T follicular helper cell (primary cell): ENCODE measurements at places on chromosomes 4 and X.

GRCh38 chr4:56618734-56619133 is 62.4 kb downstream of the HOPX start:
- no peak for DNase-seq

DNA sequence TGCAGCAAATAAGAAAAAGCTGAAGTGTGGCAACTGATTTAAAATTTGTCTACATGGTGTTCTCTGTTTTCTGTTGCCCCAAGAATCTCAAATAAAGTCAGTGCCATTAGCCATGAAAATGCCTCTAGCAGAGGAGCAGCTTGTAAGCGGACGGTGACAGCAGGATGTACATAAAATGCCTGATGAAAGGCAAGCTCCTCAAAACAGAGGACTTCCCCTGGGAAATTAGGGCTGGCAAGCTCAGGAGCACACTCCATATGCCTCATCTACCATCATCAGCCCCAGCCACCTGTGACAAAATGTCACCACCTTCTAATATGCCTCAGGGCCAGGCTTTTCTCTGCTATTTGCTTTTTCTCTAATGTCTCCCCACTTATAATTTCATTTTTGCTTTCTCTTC is 54.5 kb downstream of the ASB9 start:
- no peak for DNase-seq

- no peak for DNase-seq
These were observed 48.8 kb upstream of the GALNT7 start for GRCh38 chr4:173119818-173120217.

GRCh38 chr4:114537352-114537751 is 61.3 kb upstream of the UGT8 start:
- DNase-seq = no peak

DNA sequence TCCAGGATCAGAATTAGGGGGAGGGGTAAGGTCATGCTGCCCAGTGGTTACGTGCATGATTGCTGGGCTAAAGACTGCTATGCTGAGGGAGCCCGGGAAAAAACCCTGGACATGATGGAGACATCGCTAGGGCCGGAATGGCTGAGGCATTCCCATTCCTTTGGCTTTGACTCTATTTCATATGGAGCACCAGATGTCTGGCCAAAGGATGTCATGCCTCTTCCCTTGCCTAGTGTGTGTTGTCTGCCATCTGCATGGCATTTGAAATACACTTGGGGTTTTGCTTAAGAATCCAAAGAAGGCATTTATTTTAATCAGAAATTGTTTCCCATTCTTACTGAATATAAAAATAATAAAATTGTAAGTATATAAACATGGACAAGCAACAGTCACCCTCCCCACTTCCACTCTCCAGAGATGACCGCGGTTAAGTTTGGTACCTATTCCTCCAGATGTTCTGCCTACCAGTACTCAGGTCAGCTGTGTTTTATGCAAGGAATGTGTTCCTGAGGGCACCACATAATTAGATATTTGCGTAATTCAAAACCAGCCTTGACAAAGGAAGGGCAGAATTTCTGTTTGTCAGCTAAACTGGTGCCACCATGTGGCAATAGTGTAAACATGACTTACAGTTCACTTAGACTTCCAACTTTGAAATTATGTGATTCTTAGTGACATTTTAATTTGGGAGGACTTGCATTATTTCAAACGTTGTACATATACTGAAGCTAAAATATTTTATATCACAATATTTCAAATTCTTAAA is 105.9 kb downstream of the CT47B1 start:
- no peak for DNase-seq

DNA sequence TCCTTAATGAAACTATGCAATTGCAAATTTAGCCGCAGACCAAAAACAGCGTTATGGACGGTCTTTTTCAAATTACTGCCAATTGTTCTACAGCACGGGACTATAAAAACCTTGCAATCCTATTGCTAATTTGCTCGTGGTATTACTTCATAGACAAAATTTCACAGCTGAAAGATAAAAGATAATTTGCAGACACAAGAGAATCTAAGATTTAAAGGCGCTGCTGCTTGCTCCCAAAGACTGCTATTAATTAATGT is 1.4 kb upstream of the CAMK2D start:
- no peak for DNase-seq

DNA sequence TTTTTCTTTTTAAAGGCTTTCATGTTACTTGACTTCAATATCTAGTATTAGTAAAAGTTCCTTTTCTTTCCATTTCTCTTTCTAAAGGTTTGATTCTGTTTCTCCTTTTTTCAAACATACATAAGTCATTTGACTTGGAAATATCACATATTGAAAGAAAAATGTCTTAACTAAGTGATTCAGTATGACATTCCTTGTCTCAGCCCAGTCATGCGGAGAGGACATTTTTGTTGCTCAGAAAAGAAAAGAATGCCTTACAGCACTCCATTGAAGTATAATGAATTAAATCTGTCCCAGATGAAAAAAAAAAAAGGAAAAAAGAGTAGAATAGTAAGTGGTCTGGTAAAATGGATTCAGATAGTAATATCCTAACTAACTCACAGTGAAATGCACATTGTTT is 466.1 kb downstream of the ADGRL3 start:
- DNase-seq = no peak

- DNase-seq = no peak
These were observed 408.2 kb upstream of the NR3C2 start for GRCh38 chr4:148850257-148850995.

DNA sequence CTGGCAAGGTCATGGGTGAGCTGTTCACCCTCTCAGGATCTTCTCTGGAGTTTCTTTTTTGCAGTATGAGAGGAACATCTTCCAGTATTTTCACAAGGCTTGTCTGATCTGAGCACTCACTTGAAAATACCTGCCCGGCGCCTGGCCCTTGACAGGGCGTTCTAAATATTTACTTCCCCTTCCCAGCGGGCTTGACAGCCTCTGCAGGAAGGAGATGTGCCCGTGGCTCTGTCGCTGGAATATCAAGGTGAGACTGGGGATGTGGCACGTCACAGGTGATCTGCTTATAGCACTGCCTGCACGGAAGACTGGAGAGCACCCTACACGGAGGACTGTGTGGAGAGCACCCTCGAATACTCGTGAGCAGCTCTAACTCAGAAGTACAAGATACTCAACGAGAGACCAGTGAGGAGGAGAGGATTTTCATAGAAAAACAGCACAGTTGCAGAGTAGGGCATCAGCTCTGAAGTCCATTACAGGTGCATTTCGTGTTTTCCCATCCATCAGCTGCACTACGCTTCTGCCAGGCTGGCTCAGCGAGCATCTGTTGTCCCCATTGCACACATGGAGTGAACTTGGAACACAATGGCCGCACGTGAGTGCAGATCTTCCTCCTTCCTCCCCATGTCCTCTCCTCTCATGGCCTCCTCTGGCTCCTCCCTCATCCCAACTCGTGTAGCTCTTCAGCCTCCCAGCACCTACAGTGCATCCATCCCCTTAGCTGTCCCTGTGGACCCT is 32.1 kb downstream of the ZBTB49 start:
- DNase-seq = no peak

DNA sequence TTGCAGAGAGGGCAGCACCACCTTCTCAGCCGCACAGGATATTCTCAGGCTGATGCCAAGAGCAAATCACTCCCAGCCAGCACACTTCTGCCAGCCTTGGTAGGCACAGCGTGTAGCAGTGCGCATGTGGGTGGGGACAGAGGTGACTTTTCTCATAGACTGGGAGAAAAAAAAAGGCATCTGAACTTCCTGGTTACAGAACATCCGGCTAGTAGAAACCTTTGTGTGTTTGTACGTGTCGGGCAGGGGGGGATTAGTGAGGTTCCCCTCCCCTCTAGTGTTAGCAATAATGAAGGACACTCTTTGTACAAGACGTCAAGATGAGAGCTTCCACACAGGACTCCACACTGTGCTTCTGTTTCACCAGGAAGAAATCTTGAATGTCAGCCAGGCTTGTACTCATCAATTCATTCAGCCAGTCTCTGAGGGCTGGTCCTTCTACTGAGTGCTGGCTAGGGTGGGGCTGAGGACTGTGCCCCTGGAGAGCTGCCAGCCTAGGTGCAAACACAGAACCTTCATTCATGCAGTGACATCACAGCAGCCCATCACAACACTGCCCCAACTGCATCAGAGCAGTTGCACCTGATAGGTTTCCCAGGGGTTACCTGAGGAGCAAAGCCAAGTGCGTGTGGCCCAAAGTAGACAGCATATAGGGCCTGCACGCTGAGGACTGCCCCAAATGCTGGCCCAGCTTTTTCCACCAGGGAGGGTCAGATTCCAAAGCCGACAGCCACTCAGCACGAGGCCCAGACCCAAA is 34.7 kb downstream of the SLC25A5 start:
- peak; percentile 21 for DNase-seq

DNA sequence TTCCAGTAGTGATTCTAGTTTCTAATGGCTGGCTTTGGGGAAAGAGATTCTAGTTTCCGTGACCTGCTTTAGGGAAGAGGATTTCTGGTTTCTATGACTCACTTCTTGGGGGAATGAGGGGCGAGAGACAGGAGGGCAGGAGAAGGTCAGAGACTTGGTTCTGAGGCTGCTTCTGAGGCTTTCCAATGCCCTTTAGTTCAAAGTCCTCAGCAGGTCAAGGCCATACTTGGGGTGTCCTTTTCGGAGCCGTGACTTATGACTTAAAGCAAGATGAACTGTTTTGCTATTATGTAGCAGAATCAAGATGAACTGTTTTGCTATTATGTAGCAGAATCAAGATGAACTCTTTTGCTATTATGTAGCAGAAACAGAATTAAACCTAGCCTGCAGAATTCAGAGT is 52.2 kb upstream of the TLR3 start:
- no peak for DNase-seq

DNA sequence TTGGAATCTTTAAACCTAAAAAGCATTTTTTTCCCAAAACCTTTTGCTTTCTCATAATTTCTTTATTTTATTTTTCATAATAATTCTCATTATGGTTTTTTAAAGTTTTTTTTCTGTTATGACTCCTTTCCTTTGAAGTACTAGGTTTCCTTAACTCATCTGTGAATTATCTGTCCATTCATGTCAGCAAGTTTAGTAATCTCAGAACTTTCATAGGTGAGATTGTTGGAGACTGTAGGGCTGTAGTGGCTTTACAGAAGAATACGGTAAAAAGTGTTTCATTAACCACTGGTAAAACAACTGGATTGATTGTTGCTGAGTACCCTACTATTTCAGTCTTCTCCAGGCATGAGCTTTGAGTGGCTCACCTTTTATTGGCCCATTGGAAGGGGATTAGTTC is 361.7 kb upstream of the PPP1R2C start:
- DNase-seq = no peak

DNA sequence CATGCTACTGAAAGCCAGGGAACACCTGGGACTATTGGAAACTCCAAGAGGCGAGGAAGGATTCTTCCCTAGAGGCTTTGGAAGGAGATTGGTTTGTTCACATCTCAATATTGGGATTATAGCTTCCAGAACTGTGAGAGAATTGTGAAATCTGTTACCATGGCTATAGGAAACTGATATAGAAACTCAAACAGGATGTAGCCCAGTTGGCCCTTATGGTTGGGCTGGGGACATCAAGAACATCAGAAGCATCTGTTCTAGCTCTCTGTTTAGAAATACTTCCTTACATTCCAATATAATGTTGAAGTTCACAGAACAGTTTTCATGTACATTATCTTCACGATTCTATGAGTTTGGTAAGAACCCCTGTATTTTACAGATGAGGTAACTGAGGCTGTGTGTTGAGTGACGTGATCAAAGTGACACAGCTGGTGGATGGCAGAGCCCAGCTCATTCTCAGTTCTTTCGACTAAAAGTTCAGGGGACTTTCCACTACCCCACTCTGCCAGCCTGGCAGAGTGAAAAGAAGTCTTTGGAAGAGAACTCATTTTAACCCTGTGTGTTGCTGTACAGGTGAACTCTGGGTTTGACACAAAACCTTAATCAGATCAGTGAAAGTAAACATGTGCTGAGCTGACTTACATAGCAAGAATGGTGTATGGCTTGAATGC is 183.0 kb downstream of the GBA3 start:
- no peak for DNase-seq

DNA sequence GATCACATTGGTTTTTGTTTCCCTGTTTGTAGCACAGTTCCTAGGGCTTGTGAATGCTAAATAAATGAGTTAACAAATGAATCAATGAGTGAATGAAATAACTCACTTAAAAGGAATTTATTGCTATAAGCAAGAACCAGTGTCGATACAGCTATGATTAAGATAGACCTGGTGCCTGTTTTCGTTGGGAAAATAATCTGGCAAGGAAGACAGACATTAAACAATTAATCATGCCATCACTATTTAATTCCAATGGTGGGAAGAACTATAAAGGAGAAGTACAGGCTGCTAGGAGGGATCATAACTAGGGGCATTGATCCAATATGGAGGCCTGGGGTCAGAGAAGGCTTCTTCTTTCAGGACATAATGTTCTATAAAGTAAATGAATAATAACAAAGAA is 4.5 kb upstream of the CBR4 start:
- DNase-seq = no peak

- no peak for DNase-seq
These were observed 135.5 kb downstream of the SOWAHB start for GRCh38 chr4:76762137-76763130.

DNA sequence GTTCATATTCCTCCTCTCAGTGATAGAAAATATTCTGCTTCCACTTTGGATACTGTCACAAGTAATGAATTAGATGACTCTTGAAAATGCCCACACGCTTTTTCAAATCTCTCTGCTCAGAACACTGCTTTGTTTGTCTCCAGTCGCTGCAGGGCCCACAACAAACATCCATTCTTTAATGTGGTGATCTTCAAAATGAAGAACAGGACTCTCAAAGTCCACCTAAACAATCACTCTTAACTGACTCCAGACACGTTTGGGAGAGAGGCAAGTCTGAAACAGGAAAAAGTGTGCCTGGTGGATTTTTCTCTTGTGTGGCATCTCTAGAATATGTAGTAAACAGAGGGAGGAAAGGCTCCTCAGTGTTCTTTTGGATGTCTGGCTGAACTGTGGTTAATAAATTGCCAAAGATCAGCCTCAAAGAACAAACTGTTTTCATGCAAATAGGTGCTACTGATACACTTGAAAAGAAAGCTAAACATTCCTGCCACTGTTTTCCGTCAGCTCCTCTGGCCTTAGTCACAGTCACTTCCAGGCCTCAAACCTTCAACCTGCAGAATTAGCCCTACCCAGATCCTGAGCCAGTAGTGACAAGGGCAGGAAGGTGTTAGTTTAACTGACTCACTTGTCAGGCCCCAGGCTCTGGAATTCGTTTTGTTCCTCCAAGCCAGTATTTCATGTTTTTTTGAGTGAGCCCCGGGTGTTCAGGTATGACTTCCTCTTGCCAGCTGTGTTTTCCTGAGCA is 259.6 kb upstream of the GPC4 start:
- DNase-seq = no peak

GRCh38 chrX:140713174-140713539 is 3.6 kb downstream of the LINC00632 start:
- no peak for DNase-seq

DNA sequence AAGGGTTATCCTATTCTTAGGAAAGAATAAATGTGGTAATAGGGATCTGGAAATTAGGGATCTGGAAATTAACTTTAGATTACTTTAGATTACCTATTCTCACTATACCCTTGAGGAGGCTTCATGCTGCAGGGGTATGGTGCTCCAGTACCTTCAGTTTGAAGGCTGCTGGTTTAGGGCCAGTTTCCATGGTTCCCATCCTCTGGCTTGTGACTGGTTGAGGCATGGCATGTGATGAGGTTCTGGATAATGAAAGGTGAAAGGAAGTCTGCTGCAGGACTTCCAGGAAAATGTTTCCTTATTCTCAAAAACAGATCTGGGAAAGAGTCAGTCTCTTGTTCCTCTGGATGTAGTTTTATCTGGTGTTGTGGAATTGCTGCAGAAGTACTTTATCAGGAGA is 25.9 kb downstream of the FRAS1 start:
- no peak for DNase-seq
